T-helper 17 cell (primary cell): ENCODE measurements at places on chromosomes 6 and 20. TPM values are rescaled to one million over a fixed set of nuclear protein-coding genes. Genes with fewer than 3 reads are reported as not detected.

Gene SLC17A5
- 9.2 TPM for total RNA-seq

DNA sequence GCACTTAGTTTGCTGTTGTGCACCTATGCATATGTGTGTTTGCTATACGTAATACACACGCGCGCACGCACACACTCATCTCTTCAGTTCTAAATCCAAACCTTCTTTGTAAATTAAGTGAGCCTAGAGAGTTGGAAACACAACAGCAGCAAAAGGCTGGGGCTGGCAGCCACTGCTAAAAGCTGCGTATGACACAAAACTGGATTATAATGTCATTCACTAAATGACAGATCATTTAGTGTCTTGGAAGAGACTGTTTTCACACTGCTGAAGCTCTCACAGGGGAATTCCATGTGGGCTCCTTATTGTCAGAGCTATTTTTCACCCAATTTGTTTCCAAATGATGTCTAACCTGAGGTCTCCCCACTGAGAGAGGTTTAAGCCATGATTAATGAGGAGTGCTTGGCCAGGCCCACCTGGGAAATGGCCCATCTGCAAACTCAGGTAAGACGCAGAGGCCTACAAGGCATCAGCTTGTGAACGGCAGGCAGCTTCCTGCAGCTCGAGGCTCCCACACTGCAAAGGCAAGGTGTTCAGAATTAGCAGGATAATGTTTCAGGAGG lies 94.2 kb downstream of the OLIG3 start:
- H3K27ac ChIP-seq: no peak overlapping the region
- no peak for DNase-seq
- H3K4me1 ChIP-seq: peaks cover 6% of the 10 kb centered on the region
- no peaks in the 10 kb centered on the region for H3K36me3 ChIP-seq
- no peak overlapping the region for H3K4me3 ChIP-seq

GRCh38 chr6:4890191-4890590 lies 113.6 kb downstream of the RPP40 start:
- no peak overlapping the region for H3K4me3 ChIP-seq
- peaks cover 9% of the 10 kb centered on the region for H3K36me3 ChIP-seq
- peaks cover 27% of the 10 kb centered on the region for H3K4me1 ChIP-seq
- no peak overlapping the region for H3K27ac ChIP-seq

GRCh38 chr6:105431226-105431625 lies 28.3 kb upstream of the PREP start:
- DNase-seq: no peak
- H3K36me3 ChIP-seq: no peaks in the 10 kb centered on the region
- no peak overlapping the region for H3K27ac ChIP-seq
- no peak overlapping the region for H3K4me3 ChIP-seq
- H3K4me1 ChIP-seq: no peaks in the 10 kb centered on the region
- no peaks in the 10 kb centered on the region for H3K27me3 ChIP-seq

- H3K27ac ChIP-seq: peak overlapping the region; percentile 29
- H3K4me1 ChIP-seq: peaks cover 27% of the 10 kb centered on the region
- H3K27me3 ChIP-seq: peaks cover 21% of the 10 kb centered on the region
- no peak for DNase-seq
- no peaks in the 10 kb centered on the region for H3K36me3 ChIP-seq
Measured at GRCh38 chr6:105646391-105646867, 243.5 kb upstream of the PREP start.

DNA sequence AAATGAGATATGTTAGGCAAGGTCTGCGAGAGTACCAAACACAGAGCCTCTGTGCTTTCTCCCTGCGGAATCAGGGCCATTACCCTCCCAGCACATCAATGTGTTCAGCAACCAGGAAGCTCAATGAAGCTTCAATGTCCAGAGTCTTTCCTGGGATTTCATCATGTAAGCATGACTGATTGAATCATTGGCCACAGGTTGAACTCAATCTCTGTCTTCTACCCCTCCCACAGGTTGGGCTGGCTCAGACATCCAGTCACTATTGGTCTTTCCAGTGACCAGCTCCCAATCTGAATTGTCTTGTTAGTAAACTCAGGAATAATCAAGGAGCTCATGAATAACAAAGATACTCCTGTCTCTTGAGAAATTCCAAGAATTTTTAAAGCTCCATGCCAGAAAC lies 2.7 kb upstream of the DTD1 start:
- H3K27me3 ChIP-seq: peaks cover 22% of the 10 kb centered on the region
- no peak for DNase-seq
- H3K27ac ChIP-seq: no peak overlapping the region
- peaks cover 24% of the 10 kb centered on the region for H3K4me1 ChIP-seq

DNA sequence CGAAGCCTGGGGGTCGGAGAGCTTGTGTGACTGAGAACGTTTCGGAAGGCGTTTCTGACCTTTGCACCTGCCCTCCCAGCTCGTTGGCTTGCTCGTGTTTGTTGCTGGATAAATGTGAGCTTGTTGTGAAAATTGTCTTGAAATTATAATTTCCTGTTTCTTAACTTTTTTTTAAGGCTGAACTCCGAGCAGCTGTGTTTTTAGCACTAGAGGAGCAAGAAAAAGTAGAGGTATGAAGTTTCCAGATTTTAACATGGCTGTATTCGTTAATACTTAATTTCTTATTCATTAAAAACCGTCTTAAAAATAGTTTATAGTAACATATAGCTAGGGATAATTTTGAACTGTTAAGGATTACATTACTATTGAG lies 672 bp downstream of the CEP43 start:
- peak overlapping the region; percentile 90 for H3K27ac ChIP-seq
- no peaks in the 10 kb centered on the region for H3K27me3 ChIP-seq
- peak; percentile 10 for DNase-seq
- H3K36me3 ChIP-seq: peaks cover 5% of the 10 kb centered on the region
- peaks cover 30% of the 10 kb centered on the region for H3K4me1 ChIP-seq

Gene SOX18
- total RNA-seq: not detected
